ENCODE measurements at places on chromosomes 7 and 10.

- no peak for DNase-seq
Measured at GRCh38 chr7:87154569-87154968, 2.3 kb downstream of the DMTF1 start.

- no peak for DNase-seq
Measured at GRCh38 chr10:7474388-7474787, 63.6 kb upstream of the SFMBT2 start.

- no peak for DNase-seq
Measured at GRCh38 chr7:134850066-134850465, 70.6 kb downstream of the CALD1 start.

- DNase-seq: no peak
Measured at GRCh38 chr10:871951-872403, 59.5 kb downstream of the LARP4B start.

DNA sequence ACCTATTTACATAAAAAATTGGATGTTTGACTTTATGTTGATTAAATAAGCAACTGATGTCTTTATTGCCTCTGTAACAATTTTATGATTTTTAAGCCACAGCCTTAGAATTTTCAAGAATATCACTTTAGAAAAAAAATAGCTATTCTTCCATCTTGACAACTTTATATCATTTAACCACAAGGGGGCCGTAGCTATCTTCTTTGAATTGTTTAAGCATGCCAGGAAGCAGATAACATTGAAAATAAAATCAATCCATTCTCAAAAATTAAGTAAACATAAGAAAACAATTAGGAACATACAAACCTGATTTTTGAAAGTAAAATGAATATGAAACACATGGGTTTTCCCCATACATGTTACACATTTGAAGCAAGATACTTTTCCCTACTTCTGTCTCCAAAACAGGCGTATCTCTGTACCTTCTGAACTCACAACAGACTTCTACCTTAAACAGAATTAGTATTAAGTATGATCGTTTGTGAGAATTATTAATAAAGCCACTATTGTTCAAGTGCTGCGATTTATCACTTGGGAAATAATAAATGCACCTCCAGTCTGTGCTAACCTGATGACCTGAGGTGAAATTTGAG is 209.0 kb downstream of the CACNA2D1 start:
- no peak for DNase-seq

GRCh38 chr10:77408259-77408658 is 229.3 kb downstream of the KCNMA1 start:
- DNase-seq: no peak

DNA sequence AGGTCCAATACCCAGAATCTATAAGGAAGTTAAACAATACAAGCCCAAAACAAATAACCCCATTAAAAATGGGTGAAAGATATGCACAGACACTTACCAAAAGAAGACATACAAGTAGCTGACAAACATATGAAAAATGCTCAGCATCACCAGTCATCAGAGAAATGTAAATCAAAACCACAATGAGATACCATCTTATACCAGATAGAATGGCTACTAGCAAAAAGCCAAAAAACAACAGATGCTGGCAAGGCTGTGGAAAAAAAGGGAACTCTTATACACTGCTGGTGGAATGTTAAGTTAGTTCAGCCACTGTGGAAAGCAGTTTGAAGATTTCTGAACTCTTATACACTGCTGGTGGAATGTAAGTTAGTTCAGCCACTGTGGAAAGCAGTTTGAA is 331.1 kb downstream of the KIF20B start:
- DNase-seq: no peak

DNA sequence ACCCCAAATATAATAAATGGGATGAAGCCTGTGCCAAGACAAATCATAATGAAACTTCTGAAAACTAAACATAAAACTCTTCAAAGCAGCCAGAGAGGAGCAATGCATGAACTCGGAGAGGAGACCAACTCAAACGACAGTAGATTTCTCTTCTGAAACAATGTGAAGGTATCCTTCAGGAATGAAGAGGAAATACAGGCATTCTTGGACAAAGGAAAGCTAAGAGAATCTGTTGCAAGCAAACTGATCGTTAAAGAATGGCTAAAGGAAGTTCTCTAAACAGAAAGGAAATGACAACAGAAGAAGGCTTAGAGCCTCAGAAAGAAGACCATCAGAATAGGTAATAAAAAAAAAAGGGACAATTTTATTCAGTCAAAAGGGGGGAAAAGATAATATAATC is 6.6 kb downstream of the GNA12 start:
- DNase-seq: no peak

GRCh38 chr7:44880317-44881018 is 4.9 kb downstream of the PURB start:
- DNase-seq: no peak

GRCh38 chr10:22464966-22465629 is 119.8 kb downstream of the SPAG6 start:
- no peak for DNase-seq

DNA sequence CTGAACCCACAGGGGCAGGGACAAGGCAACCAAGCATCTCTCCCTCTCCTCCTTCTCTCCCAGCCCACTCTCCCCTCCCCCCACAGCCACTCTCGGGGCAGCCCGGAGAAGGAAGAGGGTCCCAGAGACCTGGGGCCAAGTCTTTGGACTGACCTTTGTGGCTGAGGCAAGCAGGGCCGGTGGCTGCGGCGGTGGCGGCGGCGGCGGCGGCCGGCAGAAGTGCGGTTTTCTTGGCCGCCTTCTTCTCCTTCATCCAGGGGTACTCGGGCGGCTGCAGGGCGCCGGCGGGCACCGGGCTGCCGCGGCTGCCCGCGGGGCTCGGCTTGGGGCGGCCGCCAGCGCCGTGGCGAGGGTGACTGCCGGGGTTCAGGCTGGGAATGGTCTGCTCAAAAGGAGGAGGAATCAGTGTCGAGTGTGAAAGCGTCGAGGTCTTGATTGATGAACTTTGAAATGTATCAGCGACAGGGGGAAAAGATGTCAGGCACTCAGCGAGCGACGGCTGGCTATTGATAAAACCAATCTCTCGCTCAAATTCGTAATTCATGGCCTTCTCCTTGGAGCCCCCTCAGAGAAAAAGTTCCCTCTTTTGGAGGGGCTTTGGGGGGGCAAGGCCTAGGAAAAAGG is 414 bp downstream of the HOXA2 start:
- no peak for DNase-seq

- no peak for DNase-seq
Measured at GRCh38 chr10:48547061-48547895, 57.6 kb downstream of the ARHGAP22 start.

Data from activated naive CD8-positive, alpha-beta T cell treated with anti-CD3 and anti-CD28 coated beads, Interleukin-2, amount 10 ng/mL, durations not matched to agents 7 days and 5 days (primary cell).